ENCODE measurements at places on chromosomes 1 and 21.

DNA sequence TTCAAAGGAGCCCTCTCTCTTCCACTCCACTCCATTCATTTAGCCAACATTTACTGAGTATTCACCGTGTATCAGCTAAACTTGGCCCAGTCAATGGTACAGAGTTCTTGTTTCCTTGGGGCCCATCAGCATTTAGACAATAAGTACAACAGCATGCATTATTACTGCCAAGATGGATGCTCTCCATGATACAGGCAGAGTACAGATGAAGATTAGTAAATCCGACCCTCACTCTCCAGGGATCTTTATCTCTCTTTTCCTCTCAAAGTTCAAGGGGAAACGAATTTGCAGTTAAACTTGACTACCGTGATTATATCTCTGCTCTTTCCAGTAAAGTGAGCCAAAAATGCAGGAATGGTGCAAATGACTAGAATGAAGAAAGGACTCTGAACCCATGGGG is 184.6 kb upstream of the DUSP10 start:
- DNase-seq = no peak

- no peak for DNase-seq
Measured at GRCh38 chr1:183274836-183275235, 88.8 kb downstream of the LAMC2 start.

GRCh38 chr1:232059726-232060374 is 433.3 kb downstream of the DISC1 start:
- DNase-seq = no peak

GRCh38 chr1:21294266-21294989 is 4.2 kb upstream of the ECE1 start:
- peak; percentile 95 for DNase-seq

- no peak for DNase-seq
Measured at GRCh38 chr1:234776256-234776875, 166.4 kb upstream of the IRF2BP2 start.

DNA sequence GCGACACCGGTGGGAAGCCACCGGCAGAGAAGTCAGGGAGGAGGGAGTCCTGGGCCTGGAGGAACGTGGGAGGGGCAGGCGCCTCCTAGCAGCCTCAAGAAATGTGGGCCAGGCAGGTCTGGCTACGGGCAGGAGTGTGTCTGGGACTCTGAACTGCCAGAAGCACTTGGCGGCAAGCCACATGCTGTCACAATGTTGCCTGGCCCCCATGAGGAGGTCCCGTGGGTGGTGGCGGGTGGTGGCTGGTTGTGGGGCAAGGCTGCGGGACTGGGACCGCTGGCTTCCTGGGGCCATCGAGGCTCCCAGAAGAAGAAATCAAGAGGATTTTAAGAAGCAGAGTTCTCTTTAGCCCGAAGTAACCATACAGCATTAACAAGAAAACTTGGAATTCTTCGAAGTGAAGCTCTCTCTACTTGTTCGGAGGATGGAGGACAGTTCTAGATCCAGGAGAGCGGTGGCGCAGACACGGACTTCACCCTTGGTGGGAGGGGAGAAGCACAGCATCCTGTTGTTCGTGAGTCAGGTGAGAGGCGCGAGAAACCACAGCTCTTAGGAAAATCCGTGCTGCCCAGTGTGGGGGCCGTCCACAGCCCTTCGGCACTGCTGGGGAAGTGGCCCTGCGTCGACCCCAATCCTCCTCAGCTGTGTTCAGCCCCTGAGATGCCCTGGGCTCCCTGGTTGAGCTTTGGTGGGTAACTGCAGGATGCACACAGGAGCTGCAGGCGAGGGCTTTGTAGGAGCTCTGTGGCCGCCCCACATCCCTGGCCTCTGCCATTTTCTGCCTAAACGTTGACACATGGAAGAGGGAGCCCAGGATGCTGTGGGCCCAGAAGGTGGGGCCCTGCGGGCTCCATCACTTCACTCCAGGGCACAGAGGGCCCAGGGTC is 12.4 kb downstream of the SKI start:
- DNase-seq = no peak
